ENCODE measurements at places on chromosomes 7 and 10. TPM values are rescaled to one million over a fixed set of nuclear protein-coding genes. Genes with fewer than 3 reads are reported as not detected.

- DNase-seq, result no peak
These were observed 213.6 kb upstream of the DPP6 start for GRCh38 chr7:153838591-153838990.

- DNase-seq, result no peak
These were observed 132.9 kb downstream of the BICC1 start for GRCh38 chr10:58645416-58646146.

DNA sequence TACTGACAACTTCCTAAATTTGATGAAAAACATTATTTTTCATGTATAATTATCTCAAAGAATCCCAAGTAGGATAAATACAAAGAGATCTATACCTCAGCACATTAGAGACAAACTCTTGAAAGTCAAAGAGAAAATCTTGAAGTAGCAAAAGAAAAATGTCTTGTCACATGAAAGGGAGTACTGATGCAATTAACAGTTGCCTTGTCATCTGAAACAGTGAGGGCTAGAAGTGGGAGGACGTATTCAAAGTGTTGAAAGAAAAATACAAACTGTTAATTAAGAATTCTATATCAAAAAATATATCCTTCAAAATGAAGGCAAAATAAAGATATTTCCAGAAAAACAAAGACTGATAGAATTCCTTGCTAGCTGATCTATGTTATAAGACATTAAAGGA, 35.5 kb upstream of the ARHGAP22 start:
- no peak for DNase-seq

Gene AKR1E2
- total RNA-seq, result 6.2 TPM

Gene JCAD
- total RNA-seq, result 234 TPM

Gene SEMA3D
- total RNA-seq, result 1.8 TPM

Measured in endothelial cell (in vitro differentiated cells).